Stimulated activated naive CD4-positive, alpha-beta T cell treated with Interleukin-2 at 50 U/mL for 16 hours (primary cell): ENCODE measurements at places on chromosomes 2 and 18.

DNA sequence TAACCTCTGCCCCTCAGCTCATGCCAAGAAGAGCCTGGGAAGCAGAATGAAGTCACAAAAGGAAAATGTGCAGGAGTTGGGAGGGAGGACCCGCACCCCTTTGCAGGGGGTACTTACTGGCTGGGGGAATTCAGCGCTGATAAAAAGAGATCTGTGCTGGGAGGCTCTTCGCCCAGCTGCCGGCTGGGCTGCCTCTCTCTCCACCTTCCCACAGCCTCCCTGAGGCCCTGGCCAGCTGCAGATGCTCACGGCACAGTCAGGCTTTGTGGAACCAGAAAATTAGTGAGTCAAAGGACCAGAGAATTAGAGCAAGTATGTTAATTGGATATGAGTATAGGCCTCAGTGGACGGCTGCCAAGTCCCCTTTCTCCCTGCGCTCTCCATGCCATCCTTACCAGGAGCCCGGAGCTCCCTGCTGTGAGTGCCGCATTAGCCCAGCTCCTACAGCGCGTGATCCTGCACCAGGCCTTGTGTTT, 181.7 kb upstream of the SH3BP4 start:
- no peak for DNase-seq

DNA sequence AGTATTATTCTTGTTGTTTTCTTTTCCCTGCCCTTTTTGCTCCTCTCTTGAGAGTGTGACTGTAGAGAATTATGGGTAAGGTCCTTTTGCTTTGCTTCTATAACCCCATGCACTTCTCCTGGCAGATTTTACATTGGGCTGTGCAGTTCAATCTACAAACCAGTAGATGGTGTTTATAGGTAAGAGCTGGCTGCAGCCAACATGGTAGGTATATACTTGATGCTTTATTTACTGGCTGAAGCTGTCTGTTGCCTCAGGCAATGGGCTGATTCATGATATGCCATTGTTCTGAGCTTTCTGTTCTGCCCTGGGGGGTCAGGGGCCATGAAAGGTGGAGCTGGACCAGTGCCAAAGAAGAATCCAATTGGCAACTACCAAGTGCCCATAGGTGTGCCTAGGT, 48.3 kb upstream of the MYL1 start:
- DNase-seq, result no peak

DNA sequence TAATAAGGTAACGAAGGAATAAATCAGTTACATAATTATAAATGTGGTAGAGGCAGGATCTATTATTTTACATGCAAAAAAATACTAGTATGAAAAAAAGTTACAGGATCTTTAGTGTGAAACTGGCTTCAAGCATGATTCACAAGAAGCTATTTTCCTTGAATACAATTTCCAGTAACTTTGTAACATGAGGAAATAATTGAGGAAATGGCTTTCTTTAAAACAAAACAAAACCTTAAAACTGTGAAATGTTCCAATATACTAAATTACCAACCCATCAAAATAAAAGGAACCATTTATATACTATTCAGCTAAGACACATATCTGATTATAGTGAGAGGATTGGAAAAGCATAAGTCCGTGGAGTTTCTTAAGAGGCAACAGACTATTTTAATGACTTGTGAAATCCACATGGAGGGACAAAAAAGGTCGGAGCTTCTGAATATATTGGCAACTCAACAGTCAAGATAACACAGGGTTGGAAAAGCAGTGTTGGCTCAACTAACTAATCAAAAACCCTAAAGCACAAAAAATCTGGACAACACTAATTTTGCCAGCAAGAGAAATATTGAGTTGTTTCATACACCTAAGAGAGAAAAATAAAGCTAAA, 10.6 kb downstream of the IRS1 start:
- DNase-seq, result no peak

DNA sequence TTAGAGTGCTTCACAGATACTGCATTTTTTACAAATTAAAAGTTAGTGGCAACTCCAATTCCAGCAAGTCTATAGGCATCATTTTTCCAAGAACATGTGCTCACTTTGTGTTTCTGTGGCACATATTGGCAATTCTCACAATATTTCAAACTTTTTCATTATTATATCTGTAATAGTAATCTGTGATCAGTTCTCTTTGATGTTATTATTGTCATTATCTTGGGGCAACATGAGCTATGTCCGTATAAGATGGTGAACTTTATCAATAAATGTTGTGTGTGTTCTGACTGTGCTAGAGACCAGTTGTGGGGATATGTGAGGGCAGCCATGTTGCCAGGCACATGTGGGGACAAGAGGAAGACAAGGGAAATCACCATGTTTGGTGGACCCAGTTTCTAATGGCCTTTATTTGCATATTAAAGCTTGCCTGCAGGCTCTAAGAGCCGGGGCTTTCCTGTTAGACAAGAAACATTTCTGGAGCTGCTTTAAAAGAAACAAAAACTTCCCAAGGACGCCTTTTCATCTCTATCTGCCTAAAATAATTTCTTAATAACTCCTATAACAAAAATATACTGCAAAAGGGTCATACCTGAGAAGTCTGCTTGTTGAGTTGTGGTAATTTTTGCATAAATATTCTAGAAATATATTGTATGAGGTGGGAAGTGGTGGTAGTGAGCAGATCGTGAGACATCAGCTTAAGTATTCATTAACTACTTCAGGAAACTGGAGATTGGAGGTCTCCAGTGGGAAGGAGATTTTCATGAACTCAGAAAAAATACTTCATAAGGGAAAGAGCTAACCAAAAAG, 37.2 kb downstream of the KYNU start:
- no peak for DNase-seq

DNA sequence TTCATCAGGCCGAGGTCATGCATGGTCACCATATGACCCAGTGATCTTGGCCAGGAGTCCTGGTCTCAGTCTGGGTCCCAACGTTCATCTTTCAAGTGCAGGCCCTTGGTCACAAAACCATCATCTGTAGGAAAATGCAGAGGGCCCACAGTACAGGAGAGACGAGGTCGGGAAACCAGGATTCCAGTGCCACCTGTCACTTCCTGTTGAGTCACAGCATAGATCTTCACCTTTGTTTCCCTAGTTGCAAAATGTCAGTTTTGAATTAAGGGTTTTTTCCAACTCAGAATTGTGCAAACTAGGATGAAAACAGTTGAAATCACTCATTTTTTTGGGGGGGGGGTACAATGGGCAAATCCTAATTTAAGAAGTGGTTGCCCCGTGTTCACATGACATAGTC, 162.2 kb downstream of the INSIG2 start:
- no peak for DNase-seq

GRCh38 chr2:181158427-181158826, 178.0 kb downstream of the UBE2E3 start:
- no peak for DNase-seq

DNA sequence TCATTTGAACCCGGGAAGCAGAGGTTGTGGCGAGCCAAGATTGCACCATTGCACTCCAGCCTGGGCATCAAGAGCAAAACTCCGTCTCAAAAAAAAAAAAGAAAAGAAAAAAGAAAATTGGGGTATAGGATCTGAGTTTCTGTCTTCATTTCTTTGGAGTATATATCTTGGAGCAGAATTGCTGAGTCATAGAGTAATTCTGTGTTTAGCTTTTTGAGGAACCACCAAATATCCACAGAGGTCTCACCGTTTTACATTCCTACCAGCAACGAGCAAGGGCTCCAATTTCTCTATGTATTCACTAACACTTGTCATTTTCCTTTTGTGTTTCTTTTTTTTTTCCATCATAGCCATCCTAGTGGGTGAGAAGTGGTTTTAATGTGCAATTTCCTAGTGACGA, 87.6 kb upstream of the TEX51 start:
- no peak for DNase-seq
